ENCODE measurements at places on chromosomes 5 and 9.

GRCh38 chr5:176744584-176744965 lies 65.8 kb upstream of the UNC5A start:
- DNase-seq: no peak

DNA sequence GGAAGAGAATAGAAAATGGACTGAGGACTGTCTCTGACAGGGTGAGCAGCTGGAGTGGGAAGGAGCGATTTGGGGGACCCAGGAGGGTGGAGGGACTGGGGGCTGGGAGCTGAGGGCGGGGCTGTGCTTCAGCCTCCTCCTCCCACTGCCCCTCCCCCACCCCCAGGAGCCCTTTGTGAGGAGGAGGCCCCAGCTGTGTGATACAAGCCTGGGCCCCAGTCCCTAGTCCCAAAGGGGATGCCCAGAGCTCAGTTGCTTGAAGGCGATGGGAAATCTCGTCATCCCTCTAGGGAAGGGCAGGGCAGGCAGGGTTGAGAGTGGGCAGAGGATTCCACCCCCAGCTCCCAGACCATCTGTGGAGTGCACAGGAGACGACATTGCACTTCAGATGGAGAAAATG lies at the start of gene SPATA31E1:
Gene SPATA31E1, plus strand, starts transcription at position 251 of the 400 bp plus-strand sequence. Its CDS starts 15 bp downstream, at position 266.
- no peak for DNase-seq

- peak; percentile 52 for DNase-seq
These were observed 188.2 kb downstream of the CRB2 start for GRCh38 chr9:123544007-123544827.

- peak; percentile 2 for DNase-seq
These were observed 121.0 kb upstream of the RGS7BP start for GRCh38 chr5:64384765-64385164.

GRCh38 chr5:149271716-149272563 lies at the start of gene AFAP1L1:
Gene AFAP1L1 (plus strand): TSS chr5:149271859. CDS start chr5:149271969, 110 bp downstream.
- DNase-seq: peak; percentile 29

GRCh38 chr9:20524776-20525175 lies 97.5 kb downstream of the MLLT3 start:
- no peak for DNase-seq

DNA sequence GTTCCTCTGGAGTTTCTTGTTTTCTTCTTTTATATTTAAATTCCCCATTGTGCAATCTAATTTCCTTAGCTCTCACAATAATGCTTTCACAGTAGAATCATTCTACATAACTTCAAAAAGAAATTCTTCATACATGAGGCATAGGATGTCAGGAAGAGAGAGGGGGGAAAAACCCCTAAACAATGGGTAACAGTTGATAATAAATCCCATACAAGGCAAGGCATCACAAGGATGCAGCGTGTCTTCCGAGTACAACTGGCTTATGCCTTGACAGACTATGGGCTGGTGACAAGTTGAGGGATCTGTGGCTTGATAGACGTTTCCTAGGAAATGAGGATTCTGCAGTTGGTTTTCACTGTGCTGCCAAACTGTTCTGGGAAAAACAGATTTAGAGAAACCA lies 247.4 kb downstream of the ARL15 start:
- peak; percentile 96 for DNase-seq

GRCh38 chr5:168318240-168318639 lies 26.8 kb downstream of the WWC1 start:
- no peak for DNase-seq
